ENCODE measurements at places on chromosomes 5 and 9. TPM values are rescaled to one million over a fixed set of nuclear protein-coding genes. Genes with fewer than 3 reads are reported as not detected.

DNA sequence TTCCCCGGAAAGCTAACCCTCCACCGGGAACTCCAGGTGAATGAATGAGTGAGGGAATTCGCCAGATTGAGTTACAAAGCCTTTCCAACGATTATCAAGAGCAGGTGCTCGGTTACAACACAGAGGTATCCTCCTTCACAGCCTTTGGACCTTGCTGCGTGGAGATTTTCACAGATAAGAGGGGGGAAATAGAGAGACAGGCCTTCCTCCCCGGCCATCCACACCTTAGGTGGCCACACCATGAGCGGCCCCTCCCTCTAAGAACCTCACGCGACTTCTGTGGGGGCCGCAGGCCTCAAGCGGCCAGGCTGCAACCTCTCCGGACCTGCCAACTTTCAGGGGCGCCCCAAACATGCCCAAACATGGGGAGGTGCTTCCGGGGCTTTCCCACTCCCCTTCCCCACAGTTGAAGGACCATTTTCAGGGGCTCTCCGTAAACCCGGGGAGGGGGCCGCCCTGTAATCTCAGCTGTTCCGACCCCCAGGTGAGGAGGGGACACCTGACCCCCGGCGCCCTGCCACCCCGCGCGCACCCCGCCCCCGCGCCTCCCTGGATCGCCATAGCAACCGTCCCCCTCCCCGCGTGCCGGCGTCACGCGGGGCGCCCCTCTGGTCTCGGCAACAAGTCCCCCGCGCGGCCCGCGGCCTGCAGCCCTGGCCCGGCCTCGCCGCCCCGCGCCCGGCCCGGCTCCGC, 603 bp downstream of the DENND1A start:
- no peak for DNase-seq

Gene STPG3
- not detected for total RNA-seq

DNA sequence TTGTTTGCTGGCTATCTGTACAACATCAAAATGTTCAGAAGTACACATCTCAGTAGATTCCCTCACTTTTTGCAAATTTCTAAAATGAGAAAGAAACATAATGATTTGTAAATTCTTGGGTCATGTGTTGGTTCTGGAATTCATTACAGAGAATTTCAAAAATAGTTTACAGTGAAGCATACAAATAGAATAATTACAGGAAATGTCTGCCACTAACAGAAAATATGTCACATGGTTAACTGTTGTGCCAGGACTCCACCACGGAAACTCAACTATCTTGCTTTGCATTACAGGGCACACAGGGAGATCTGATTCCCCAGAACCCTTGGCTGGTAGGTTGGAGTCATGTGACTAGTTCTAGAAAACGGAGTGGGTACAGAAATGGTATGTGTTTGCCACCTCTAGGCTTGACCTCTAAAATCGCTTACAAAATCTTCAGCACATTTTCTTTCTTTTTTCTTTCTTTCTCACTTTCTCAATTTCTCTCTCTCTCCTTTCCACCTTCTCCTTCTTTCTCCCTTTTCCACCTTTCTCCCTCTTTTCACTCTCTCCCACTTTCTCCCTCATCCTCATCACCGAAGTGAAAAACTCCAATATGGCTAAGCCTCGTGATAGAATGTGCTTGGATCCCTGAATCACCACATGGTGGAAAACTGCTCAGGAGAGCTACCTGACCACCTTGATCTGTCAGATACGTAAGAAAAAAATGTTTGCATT, 32.4 kb downstream of the RASEF start:
- no peak for DNase-seq

GRCh38 chr5:123502120-123502519, 9.9 kb upstream of the CSNK1G3 start:
- no peak for DNase-seq

Gene SH3RF2
- total RNA-seq, result 16.3 TPM

DNA sequence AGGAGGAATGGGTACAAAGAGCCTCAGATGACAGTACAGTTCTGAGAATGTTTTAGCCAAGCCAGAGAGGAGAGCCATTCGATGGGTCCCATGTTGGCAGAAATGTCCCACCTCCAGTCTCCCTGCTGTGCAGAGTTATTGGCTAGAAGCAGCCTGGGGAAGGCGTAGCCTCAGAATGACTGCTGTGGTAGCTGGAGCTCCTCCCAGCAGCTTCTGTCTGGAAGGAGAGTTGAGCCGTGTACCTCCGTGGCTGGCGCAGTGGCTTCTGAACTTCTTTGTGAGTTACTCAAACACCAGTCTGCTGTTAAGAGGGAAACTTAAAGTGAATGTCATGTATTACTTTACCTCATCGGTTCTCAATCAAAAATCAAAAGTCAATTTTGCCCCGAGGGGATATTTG, 193.3 kb upstream of the SNX2 start:
- DNase-seq, result no peak

DNA sequence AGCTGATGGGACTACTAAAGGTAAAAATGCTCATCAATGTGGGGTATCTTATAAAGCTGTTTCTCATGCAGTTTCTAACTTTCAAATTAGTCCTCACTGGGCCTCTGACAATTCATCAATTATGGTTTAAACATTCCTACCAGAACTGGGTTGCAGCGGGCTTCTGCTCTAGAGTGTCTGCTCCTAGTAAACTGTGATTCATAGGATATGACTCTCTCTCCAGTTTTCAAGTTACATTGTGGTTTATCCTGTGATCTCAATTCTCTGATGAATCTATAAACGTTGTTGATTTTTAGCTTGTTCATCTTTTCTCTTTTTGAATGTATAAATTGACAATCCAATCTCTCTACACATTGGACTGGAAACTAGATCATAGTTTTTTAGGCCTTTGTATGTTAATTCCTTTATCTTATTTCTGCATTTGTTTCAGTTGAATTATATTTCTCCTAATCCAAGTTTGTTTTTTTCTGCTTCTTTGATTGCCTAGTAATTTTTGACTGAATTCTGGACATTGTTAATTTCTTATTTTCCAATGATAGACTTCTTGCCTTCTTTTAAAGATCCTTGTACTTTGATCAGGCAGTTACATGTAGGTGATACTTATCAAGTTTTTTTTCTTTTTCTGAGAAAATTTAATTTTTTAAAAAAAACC, 822.6 kb downstream of the TLE1 start:
- DNase-seq, result no peak

Gene PTPN3
- total RNA-seq, result 53.0 TPM

DNA sequence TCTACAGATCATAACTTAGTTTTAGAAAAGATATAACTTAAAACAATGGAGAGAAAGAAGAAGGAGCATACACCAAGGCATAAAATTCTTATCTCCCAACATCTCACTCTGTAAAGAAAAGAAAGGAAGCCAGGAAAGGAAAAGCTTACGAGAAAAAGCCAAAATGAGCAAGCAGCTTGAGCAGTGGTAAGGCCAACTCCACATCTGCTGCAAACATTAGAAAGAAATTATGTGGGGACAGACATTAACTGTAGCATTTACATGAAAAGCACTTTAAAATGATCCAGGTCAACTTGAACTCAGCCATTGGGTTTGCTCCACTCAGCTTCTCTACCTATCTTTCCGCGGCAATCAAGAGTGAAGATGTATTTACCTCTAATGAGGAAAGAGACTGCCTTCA, 176.9 kb downstream of the BNC2 start:
- DNase-seq, result no peak

DNA sequence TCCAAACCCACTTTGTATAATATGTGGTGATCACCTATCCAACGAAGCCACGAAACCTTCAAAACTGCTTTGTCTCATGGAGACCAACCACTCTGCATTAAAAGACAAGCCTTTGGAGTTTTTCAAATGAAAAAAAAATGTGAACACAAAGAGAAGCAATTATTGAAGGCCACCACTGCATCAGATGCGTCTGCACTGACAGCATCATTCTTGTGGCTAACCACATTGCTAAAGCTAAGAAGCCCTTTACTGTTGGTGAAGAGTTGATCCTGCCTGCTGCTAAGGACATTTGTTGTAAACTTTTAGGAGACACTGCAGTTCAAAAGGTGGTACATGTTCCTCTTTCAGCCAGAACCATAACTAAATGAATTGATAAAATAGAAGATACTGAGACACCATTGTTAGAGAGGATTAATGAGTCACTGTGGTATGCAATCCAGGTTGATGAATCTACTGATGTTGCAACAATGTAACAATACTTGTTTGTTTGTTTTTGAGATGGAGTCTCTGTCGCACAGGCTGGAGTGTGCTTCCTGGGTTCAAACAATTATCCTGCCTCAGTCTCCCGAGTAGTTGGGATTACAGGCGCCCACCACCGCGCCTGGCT, 45.4 kb downstream of the TAF11L14 start:
- DNase-seq, result no peak

Gene GABRP
- not detected for total RNA-seq

DNA sequence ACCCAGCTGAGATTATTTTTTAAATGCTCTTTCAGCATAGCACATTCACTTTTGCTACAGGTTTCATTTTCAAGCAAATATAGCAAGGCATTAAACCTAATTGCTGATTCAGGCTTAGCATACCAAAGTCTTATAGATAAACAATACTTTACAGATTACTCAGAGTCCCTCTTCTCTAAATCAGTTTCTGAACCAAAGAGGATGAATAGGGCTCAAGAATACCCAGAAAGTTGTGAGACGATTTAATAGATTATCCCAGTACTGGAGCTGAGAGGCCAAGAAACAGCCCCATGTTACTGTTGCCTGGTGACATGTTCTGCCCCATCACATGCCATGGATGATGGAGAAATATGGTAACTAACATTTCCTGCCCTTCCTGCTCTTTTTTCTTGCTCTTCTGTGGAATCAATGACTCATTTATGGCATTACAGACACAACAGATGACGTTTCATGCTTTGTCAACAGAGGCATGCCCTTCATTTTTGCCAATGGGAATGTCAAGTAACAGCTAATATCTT, 18.1 kb upstream of the SSBP2 start:
- peak; percentile 43 for DNase-seq

GRCh38 chr5:134530301-134531077, 5.0 kb downstream of the JADE2 start:
- no peak for DNase-seq

DNA sequence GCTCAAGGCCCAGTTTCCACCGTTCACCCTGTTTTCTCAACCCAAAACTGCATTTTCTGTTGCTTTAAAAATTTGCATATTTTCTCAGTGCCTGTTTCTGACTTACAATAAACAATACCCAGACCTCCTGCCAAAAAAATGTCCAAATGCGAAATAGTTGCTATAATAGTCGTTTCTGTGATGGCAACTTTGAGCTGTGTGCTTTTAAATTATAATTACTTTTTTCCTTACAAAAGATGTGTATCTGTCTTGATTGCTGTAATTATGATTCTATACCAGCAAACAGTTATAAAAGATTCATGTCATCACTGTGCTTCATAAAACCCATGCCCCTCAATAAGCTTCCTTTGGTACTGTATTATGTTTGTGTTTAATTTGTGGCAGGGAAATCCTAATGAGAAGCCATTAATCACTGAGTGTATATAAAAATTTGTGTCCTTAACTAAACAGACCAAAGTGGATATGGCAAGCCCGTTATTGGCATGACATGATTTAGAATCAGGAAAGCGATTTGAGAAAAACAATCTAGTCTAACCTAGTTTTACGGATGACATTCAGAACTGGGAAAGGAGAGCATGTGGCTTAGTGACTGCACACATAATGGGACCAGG, 5.4 kb upstream of the SLC1A3 start:
- DNase-seq, result no peak

Gene FYB1
- total RNA-seq, result not detected

- DNase-seq, result no peak
Observed at GRCh38 chr5:78964889-78965288, 20.2 kb downstream of the ARSB start.

GRCh38 chr5:97498657-97499056, 315.6 kb upstream of the RIOK2 start:
- no peak for DNase-seq

- DNase-seq, result no peak
Observed at GRCh38 chr5:124524552-124525232, 221.7 kb downstream of the ZNF608 start.

DNA sequence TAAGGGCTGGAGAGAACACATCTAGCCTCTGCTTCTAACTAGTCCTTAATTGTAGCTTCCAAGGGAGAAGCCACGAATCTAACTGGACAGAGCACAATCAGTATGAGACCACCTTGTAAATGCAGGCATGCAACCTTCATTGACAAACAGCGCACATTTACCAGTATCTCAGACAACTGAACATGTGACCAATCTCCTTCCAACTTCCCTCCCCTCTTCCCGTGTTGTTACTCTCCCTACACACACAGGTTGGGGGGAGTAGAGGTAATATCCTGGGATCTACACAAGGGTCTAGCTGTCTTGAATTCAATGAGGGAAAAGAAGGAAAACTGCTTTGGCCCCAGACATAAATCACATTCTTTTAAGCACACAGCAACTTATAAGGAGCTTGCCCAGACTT, 77.6 kb downstream of the LIFR start:
- no peak for DNase-seq

GRCh38 chr5:97624886-97625285, 441.8 kb upstream of the RIOK2 start:
- DNase-seq, result no peak

DNA sequence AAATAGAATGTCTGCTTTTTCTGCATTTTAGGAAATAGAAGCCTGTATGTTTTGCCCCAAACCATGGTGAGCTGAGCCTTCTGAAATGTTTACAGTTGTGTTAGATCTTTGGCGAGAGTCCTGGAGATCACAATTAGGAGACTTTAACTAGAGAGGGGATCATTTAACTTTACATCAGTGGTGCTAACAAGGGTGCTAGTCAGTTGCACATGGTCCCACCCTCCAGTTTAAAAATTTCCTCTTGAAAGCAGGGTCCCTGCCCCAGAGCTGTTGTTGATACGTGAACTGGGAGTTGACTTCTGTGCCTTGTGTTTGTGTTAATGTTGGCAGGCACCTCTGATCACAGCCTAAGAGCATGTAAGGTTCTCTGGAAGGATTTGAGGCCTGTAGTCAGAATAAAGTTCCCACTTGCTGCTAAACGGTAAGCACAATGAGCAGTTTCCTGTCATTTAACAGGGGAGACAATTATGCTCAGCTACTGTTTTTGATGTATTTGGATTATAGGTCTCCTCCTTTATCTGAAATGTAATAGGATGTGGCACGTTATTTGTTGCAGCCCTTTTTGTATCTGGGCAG, 43.7 kb downstream of the RASGRF2 start:
- DNase-seq, result no peak

DNA sequence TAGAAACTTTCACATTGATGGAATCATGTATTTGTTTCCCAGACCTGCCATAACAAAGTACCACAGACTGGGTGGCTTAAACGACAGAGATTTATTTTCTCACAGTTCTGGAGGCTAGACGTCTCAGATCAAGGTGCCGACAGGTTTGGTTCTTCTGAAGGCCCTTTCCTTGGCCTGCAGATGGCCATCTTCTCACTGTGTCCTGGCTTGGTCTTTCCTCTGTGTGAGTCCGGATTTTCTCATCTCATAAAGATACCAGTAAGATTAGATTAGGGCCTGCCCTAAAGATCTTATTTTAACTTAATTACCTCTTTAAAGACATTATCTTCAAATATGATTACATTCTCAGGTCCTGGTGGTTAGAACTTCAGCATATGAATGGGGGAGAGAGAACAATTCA, 5.8 kb downstream of the USP20 start:
- no peak for DNase-seq

GRCh38 chr5:136030956-136031611, 2.3 kb downstream of the TGFBI start:
- DNase-seq, result no peak

GRCh38 chr9:137227054-137227852, at the start of gene RNF224:
RNF224 (plus strand) TSS chr9:137227502; CDS start chr9:137228336, 834 bp downstream.
- DNase-seq, result no peak
